ENCODE measurements at places on chromosomes 4 and X.

DNA sequence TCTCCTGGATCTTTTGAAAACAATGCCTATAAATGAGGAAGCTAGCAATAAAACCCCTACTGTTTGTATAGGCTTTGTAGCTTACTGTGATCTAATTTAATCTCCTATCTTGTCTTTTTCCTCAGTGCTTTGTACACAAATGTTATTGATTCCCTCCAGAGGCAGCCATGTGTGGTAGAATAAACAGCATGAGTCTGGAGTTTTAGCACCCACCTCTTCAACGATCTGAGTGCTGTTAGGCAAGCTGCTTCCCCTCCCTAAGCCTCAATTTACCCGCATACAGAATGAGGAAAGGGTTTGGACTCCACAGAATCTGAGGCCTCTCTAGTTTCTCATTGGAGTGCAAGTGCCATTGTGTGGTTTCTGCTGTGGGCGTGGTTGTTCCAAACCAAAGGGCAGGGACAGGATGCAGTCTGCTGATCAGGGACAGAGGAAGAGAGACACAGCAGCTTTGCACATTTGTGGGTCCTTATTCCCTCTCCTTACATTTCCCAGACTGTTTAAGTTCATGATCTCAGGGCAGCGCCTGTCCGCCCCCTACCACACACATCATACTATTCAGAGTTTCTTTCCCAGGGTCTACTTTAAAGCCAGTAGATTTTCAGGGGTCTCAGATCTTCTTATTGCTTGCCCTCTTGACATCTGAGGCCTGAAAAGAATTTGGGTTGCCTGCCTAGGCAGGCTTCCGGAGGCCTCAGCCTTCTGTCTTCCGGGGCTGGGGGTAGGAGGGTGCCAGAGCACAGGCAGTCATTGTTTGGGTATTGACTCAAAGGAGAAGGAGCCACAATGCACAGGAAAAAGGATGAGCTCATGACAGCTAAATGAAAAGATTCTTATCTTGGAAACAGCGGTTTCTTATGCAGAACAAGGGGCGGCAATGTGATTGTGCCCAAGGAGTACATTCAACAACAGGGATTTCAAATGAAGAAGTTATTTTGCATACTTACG lies 114.9 kb upstream of the TEX13D start:
- no peak for DNase-seq

GRCh38 chr4:22473268-22473667 lies 42.6 kb downstream of the ADGRA3 start:
- no peak for DNase-seq

GRCh38 chr4:188370777-188371176 lies 231.5 kb downstream of the TRIML1 start:
- no peak for DNase-seq

- DNase-seq: no peak
Measured at GRCh38 chr4:175394208-175394607, 417.9 kb downstream of the GPM6A start.

- no peak for DNase-seq
Measured at GRCh38 chr4:128387600-128388351, 100.2 kb upstream of the PGRMC2 start.

GRCh38 chrX:96002431-96002830 lies 682.2 kb upstream of the DIAPH2 start:
- DNase-seq: no peak
